HT1080 (cell line): ENCODE measurements at places on chromosomes 7 and 10. TPM values are rescaled to one million over a fixed set of nuclear protein-coding genes. Genes with fewer than 3 reads are reported as not detected.

SAP25 gene
- 0.43 and 1.6 TPM in 2 replicates for total RNA-seq

IRF5 gene
- 2.3 and 2.6 TPM in 2 replicates for total RNA-seq

PRR15 gene
- total RNA-seq = not detected in 2 replicates

SMKR1 gene
- total RNA-seq = 0.40 TPM in 2 replicates

EPO gene
- not detected in 2 replicates for total RNA-seq

GPR26 gene
- not detected in 2 replicates for total RNA-seq

CCDC146 gene
- 0.40 and 0.42 TPM in 2 replicates for total RNA-seq

TMEM229A gene
- not detected in 2 replicates for total RNA-seq
